Vagina (tissue), 2 donors: ENCODE measurements at places on chromosomes 1 and 21.

DNA sequence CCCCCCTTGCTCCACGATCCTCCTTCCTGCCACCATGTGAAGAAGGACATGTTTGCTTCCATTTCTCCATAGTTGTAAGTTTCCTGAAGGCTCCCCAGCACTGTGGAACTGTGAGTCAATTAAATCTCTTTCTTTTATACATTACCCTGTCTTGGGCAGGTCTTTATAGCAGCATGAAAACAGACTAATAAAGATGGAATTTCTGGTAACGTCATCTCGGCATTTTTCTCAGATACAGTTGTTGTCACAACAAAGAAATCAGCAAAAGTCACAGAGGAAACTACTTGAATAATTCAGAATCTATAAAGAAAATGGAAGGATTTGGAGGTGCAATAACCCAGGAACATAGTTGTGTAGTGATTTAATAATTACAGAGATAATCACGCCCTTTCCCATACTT lies 4.4 kb downstream of the APCS start:
- no peak for DNase-seq

DNA sequence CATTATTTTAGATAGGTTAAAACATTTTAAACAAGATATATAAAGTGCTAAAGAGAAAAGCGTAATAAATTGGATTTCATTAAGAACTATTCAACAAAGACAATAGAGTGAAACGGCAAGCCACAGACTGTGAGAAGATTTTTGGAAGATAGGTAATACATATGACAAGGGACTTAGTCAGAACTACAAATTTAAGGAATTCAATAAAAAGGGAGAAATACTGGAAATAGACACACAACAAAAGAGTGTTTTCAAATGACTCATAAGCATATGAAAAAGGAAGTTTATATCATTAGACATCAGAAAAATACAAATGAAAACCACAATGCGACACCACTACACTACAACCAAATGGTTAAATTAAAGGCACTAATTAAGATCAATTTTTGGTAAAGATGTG lies 90.5 kb downstream of the GDAP2 start:
- no peak for DNase-seq

DNA sequence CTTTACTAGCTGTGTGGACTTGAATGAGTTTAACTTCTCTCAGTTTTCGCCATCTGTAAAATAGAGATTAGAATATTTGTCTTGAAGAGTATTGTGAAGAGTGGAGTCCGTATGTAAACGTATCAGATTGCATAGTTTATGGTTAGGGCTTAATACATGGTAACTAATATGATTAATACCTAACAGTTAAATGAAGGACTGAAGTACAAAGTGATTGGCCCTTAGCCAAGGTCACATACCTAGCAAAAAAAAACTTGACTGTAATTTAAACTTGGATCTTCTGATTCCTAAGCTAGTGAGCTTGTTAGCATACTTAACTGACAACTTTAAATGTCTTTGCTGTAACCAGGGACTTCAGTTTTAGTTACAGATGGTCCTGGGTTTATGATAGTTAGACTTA lies 1.9 kb downstream of the GIPC2 start:
- no peak for DNase-seq

GRCh38 chr1:206506405-206507283 lies 687 bp upstream of the RASSF5 start:
- no peak for DNase-seq

GRCh38 chr21:43854773-43855633 lies 10.0 kb upstream of the AGPAT3 start:
- DNase-seq, result no peak

- no peak for DNase-seq
Measured at GRCh38 chr1:207345644-207346477, 24.4 kb downstream of the CD55 start.

GRCh38 chr1:204042516-204042915 lies 30.4 kb upstream of the SOX13 start:
- DNase-seq, result no peak

DNA sequence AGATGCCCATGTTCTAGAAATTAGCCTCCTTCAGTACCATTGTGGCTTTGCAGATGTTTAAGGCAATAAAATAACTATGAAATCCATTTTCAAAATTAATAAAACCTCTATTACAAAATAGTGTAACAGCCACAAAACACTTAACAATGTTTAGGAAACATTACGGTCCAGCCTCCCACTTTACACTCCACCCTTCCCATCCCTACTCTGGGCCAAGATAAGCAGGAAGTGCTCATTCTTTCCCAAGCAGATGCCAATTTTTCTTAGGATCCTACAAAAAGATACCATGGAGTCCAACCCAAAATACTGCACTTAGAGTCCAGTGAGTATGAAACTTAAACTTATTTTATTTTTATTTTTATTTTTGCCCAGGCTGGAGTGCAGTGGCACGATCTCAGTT lies 150.8 kb downstream of the NR5A2 start:
- no peak for DNase-seq

DNA sequence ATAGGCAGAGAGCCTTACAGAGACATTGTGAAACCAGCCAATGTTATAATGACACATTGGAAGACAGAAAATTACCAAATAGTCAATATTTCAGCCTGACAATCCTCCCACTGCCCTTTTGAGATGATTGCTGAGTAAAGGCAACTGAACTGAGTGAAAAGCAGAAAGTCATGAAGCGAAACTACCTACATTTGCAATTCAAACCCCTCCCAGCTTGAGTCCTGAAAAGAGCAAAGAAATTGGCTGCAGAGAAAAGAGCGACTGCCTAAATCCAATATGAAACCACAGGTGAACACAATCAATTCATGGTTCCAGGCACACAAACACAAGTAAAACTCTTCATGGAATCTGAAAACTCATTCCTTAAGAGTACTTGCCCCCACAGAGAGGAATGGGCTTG lies 143.4 kb upstream of the CHRM3 start:
- DNase-seq, result no peak

DNA sequence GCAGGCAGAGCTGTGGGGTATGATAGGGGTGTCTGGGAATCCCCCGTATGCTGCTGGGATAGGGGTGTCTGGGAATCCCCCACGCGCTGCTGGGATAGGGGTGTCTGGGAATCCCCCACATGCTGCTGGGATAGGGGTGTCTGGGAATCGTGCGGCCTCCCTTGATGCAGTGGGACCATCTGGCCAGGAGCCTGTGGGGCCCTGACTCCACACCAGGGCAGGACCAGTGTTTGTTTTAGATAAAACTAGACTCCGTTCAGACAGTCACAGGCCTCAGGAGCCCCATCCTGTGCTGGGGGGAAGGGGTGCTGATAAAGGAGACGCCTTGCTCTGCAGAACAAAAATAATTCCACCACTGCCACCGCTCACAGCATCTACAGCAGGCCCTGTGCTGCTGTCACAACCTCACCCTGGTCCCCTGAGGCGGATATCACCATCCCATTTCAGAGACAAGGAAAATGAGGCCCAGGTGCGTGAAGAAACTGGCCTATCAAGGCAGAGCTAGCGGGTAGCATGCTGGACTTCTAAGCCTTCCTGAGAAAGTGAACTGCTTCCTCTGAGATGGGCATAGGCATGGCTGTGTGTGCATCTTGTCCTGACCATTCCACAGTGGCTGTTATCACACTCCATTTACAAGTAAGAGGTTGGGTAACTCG lies 24.0 kb downstream of the ECE1 start:
- DNase-seq, result no peak

DNA sequence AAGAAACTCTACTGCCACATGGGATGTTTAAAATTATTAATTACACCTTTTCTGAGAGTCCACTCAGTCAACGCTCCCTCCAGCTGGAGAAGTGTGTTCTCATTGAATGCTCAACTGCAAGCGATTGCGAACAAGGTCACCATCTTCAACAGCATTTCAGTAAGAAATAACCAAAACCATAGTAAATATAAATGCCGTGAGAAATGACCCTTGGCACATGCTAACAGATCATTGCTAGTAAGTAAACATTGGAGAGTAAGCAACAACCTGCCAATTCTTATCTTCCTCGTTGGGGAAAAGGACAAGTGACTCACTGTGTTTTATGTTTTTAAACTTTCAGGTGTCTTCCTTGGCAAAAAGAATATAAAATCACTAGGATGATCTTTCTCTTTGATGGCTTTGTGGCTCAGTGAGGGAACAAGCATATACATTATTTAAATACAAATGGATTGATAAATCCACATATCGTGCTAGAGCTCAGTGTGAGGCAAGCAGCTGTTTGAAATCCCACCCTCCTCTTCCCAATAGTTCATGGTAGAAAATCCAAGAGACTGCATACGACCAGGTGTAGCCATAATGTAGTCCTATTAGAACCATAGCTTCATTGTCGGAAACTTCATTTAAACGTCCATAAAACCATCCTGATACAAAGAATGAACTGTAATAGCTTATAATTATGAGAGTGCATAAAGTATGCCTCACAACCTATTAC lies 214.6 kb downstream of the GRIK1 start:
- no peak for DNase-seq

DNA sequence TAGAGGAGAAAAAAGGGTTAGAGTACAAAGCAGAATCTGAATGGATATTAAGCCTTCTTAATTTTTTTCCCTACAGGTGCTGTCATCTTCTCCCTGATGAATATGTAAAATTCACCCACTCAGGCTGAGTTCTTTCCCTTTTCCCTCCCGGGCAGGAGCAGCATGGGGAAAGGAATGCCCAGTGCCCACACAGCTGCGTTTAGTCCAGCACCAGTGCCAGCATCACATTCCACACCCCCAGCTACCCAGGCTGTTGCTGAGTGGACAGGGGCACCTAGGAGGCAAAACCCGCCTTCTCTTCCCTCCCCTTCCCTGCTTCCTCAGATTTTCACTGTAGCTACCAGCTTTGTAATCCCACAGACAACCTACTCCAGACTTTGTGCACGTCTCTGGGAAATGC lies 3.4 kb upstream of the CADM3 start:
- no peak for DNase-seq

- no peak for DNase-seq
Measured at GRCh38 chr21:45130324-45130774, 56.0 kb downstream of the ADARB1 start.
